GM23248 (cell line): ENCODE measurements at places on chromosomes 12 and 14.
A peak's percentile ranks its signal among the peaks of the same experiment; 100 is the strongest.

- DNase-seq: no peak
These were observed 71.6 kb downstream of the ITPK1 start for GRCh38 chr14:93044121-93044520.

- DNase-seq: no peak
These were observed 55.5 kb downstream of the PPP2R5E start for GRCh38 chr14:63487724-63488123.

DNA sequence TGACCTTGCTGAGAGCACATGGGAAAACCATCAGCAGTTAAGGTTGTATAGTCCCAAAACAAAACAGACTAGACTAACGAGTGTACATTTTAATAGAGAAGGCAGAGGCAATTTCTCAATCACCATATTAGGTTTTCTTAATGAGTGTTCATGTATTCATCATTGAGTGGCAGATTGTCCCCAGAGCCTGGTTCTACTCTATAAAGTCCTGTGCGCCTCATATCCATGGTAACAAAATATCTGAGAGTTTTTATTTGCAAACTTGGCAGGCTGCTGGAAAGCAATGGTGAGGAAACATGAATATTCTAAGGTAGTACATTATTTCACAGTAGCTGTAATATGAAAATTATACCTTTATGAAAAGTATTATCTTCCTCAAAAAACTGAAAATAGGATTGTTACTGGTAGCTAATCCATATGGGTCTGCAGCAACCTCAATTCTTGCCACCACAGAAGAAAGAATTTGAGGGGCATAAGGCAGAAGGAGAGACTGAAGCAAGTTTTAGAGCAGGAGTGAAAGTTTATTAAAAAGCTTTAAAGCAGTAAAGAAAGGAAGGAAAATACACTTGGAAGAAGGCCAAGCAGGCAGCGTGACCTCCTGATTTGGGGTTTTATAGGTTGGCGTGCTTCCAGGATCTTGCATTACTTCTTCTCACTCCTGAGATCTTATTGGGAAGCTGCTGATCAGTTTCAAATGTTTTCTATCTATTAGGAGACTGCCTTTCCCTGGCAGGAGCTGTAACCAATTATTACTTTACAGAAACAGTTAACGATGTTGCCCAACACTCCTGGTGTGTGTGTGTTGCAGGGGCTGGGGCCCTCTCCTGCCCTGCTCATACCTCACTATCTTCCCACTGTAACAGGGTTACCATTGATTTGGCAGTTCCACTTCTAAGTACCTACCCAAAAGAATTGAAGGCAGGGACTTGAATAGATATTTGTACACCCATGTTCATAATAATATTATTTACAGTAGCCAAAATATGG is 154.0 kb upstream of the NUDT4 start:
- peak; percentile 62 for DNase-seq

GRCh38 chr12:11482955-11483354 is 87.6 kb upstream of the PRB2 start:
- peak; percentile 41 for DNase-seq

DNA sequence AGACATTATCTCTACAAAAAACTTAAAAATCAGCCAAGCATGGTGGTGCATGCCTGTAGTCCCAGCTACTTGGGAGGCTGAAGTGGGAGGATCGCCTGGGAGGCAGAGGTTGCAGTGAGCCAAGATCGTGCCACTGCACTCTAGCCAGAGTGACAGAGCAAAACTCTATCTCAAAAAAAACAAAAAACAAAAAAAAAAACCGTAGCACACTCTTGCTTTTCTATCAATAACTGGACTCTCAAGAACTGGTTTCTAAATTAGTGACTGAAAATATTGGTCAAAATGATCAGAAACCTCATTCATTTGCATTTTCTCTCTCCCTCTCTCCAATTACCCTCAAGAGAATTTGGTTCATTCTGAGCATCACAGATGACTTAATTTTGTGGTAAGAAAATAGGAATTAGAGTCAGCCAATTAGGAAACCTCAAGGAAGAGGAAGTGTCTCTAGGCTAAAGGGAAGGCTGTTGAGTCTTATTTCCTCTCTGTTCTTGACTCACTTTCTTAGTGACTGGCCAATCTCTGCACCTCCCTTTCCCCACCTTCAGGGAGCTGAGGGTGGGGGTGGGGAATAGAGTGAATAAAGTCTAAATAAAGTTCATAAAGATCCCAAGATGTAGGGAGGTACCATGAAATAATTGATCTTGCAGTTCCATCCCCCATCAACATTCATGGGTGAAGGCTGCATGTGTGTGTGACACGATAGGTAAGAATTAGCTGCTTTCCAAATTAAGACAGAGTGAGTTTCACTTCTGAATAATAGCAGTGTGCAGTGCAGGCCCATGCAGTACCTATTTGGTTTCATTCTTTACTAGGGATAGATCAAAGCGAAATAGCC is 6.8 kb upstream of the PSMA6 start:
- DNase-seq: peak; percentile 30

GRCh38 chr12:47954467-47955045 is 8.8 kb upstream of the TMEM106C start:
- DNase-seq: no peak

- DNase-seq: peak; percentile 37
These were observed 62.9 kb downstream of the GCH1 start for GRCh38 chr14:54839701-54840119.

- DNase-seq: peak; percentile 8
These were observed 1.8 kb downstream of the NOVA1 start for GRCh38 chr14:26595926-26596542.

DNA sequence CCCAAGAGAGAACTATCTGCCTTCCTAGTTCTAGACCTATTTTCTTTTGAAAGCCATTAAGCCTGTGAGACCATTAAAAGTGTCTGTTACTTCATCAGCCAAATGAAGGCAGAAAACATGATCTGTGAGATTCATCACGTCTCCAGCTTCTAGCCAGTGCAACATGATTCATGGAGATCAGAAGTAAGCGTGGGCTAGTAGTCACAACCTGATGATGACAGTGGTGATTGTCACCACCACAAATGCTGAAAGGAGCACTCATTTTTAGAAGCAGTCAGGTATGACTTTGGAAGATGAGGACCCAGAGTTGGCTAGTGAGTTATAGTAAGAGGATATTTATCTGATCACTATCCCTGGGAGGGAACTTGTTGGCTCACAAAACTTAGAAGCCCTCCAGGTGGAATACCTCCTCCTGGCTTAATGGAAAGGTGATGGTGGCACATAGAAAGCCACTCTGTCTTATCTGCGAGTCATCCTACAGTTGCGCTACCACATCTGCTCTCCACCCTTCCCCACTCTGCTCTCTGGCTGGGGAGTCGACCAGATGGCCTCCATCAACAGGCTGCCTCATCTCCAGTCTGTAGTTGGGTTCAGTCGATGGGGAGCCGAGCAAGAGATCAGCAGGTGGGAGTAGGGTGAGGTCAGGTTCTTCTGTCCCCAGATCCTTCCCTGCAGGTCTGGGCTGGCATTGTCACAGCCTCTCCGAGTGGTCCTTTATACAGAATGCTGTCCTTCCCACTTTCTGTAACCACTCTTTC is 317.6 kb upstream of the FKBP4 start:
- peak; percentile 51 for DNase-seq

DNA sequence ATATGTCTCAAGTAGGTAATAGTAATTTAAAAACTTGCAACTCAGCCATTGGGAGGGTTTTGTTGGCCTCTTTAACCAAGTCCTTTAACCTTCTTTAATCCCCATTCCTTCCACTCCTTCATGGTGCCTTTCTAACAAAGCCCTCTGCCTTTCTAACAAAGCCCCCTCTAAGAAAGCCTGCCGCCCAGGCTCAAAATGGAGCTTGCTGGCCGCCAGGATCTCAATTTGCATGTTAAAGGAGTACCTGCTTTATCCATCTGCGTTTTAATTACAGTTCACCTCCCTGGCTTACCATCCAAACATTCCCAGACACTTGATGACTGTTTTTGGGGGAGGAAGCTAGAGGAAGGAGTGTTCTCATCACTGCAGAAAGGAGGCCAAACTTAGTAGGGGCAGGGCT is 183.4 kb downstream of the PTPN11 start:
- DNase-seq: no peak

DNA sequence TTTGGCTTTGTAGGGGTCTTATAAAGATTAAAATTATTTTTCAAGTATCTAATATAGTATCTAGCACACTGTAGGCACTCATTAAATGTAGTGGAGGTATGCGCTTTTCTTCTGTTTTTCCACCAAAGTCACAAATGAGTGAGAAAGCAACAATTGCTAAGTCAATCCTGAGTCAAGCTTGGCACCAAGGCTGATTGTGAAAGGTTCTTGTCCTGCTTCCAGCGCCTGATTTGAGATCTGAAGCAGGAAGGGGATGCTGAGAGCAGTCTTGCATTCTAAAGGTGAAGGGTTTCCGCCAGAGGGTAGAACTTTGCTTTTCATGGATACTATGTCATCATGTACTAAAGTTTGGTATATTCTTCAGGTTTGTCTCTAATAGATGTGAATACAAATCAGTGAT is 64.9 kb upstream of the DAAM1 start:
- peak; percentile 84 for DNase-seq

DNA sequence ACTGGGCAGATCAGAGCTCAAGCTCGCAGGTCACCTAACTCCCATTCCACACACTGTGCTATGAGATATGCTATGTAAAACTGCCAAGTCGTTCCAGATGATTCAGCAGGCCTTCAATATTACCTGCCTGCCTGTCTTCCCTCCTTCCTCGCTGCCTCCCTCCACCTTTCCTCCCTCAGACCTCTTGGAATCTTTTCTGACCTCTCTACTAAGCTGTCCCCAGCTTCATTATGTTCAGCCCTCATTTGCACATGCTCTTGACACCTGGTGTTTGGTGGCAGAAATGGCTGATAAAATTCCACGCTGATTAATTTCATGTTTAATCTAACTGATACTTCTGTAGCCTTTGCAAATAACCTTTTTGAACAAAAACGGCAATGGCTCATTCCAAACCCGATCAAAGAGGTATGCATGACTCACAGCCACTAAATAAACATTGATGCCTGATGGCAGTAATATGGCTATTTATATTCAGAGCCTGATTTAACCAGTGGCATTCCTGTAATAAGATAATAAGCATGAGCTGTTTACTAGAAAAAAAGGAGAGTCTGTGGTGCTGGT is 130.8 kb upstream of the EGLN3 start:
- peak; percentile 65 for DNase-seq

DNA sequence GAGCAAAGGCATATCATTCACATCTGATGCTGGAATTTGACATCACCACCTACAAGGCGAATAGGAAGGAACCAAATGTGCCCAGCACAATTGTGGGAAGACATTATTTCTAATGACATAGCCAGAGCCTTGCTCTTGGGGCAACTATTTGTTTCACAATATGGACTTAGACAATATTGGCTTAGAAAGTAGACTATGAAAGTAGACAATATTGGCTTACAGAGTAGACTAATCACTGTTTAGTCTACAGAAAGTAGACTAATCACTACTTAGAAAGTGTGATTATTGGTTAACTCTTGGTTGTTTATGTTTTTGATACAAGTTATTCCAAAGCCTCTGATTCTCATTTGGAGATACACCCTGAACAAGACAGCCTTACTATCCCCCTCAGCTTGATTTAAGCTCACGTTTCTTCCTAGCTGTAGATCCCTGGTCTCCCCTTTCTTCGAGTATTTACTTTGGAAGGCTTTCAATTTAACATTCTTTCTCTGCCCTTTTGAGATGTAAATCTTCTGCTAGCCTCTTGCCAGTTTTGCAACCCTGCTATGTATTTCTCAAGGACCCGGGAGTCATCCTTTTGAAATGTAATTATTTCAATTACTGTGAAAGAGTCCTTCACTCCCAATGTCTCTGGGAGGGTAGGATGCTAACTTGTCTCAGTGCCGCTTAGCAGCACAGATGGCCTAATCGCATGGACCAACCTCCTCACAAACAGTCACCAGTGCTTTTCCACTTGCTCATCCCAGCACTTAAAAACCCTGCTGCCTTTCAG is 843.2 kb downstream of the GALC start:
- DNase-seq: peak; percentile 71

- DNase-seq: no peak
These were observed 108.9 kb downstream of the GPR135 start for GRCh38 chr14:59356312-59356711.

GRCh38 chr12:88570103-88570502 is 10.2 kb downstream of the KITLG start:
- DNase-seq: peak; percentile 75

- DNase-seq: no peak
These were observed 79.5 kb downstream of the EGLN3 start for GRCh38 chr14:33871394-33871793.

- DNase-seq: no peak
These were observed 95.8 kb downstream of the DICER1 start for GRCh38 chr14:95061317-95062093.

GRCh38 chr14:24139272-24139934 is 2.0 kb downstream of the EMC9 start:
- no peak for DNase-seq

GRCh38 chr12:54270345-54270744 is 9.6 kb downstream of the CBX5 start:
- DNase-seq: no peak

DNA sequence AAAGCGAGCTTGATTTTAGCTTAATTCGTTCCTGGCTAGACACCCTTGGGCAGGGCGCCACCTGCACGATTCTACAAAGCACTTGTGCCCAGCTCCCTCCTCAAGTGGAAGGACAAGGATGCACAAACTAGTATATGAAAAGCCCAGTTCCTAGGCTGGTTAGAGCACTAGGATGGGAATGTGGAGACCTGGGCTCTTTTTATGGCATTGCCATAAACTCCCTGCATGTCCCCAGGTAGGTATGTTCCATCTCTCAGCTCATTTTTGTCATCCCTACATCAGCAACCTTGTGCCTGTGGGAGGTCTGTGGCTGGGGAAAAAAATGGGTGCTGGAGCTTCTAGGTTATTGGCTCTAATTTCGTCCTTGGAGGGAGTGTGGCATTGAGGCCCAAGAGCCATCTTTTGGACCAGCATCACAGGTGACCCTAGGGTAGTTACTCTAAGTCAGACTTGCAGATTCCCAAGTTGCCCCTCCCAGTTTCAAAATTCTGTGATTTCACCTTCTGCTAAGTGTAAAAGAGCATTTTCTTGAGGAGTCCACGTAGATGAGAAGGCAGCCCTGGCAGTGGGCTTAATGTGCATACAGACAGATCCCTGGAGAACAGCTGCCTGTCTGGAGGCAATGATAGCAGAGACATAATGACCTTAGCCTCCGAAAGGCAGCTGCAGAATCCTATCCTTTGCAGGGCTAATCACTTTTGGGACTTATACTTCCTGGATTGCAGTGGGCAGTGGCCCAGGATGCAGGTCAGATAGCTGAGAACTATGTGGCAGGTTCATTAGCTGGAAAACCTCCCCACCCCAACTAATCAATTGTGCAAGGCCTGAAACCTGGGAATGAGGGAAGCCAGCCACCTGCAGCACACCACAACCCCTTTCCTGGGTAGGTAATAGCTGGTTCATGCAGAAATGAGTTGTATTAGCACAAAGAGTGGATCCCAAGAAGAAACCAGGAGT is 47.6 kb upstream of the BDKRB2 start:
- no peak for DNase-seq

DNA sequence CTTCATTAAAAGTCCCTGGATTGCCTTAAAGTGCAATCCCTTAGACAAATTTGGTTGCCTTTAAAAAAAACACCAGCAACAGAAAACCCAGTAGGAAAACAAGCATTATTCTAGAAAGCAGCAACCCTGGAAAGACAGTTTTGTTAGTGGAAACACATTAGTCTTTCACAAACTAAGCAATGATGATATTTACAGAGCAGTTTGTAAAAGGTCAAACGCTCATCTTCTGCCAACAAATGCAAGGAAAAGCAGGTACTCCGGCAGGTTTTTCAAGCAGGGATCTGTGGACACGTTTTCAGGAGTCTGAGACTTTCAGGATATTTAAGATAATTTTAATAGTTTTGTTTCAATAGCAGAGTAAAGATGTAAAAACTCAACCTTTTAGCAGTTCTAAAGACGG is 202.2 kb downstream of the EXOC5 start:
- no peak for DNase-seq

- peak; percentile 76 for DNase-seq
These were observed 44.6 kb downstream of the MLXIP start for GRCh38 chr12:122123051-122123760.

- peak; percentile 54 for DNase-seq
These were observed 974 bp upstream of the TNS2 start for GRCh38 chr12:53048780-53049401.
